ENCODE measurements at places on chromosomes 5 and 9.

DNA sequence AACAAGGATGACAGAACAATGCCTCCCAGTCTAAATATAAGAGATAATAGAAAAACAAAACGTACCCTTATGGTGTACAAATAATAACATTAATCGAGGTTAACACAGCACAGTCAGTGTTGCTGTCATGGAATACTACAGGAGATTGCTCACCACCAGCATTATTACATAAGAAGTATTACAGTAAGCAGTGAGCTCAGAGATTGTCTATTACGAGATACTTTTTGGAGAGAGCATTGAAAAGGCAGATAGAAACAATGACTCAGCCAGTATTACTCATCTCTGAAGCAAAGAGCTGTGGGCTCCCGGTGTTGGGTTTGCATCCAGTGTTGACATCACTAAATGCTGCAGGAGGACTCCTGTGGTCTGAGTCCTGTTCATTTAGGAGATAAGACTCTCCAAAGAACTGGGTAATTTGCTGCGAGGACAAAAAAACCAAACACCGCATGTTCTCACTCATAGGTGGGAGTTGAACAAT lies 191.9 kb upstream of the SEMA6A start:
- DNase-seq: no peak

DNA sequence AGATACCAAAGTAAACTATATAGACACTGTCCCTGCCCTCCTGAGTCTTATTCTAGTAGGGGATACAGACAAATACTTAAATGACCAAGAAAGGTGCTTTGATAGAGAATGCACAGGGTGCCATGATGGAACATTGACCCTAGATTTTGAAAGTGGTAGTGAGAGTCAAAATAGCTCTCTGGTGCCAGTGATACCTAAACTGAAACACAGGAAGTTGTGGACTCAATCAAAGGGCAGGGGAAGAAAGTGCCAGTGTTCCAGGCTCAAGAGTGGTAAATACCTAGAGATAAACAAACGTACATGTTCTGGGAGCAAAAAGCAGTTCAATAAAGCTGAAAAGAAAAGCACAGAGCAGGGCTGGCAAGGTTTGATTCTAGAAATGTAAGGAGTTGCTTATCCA lies 267.6 kb downstream of the ISL1 start:
- no peak for DNase-seq

GRCh38 chr9:70303268-70303667 lies 44.5 kb downstream of the SMC5 start:
- DNase-seq: no peak

- no peak for DNase-seq
Observed at GRCh38 chr5:122902263-122902662, 56.9 kb downstream of the SNX24 start.

- no peak for DNase-seq
Observed at GRCh38 chr5:154779105-154779504, 23.9 kb downstream of the LARP1 start.

- no peak for DNase-seq
Observed at GRCh38 chr9:113456235-113456634, 7.3 kb upstream of the RGS3 start.

Measured in activated T-helper 1 cell treated with anti-CD3 and anti-CD28 coated beads, Interleukin-2, amount 50 U/mL, for 16 hours (primary cell).